Activated CD8-positive, alpha-beta memory T cell treated with anti-CD3 and anti-CD28 coated beads for 4 hours (primary cell): ENCODE measurements at places on chromosomes 11 and 22.

DNA sequence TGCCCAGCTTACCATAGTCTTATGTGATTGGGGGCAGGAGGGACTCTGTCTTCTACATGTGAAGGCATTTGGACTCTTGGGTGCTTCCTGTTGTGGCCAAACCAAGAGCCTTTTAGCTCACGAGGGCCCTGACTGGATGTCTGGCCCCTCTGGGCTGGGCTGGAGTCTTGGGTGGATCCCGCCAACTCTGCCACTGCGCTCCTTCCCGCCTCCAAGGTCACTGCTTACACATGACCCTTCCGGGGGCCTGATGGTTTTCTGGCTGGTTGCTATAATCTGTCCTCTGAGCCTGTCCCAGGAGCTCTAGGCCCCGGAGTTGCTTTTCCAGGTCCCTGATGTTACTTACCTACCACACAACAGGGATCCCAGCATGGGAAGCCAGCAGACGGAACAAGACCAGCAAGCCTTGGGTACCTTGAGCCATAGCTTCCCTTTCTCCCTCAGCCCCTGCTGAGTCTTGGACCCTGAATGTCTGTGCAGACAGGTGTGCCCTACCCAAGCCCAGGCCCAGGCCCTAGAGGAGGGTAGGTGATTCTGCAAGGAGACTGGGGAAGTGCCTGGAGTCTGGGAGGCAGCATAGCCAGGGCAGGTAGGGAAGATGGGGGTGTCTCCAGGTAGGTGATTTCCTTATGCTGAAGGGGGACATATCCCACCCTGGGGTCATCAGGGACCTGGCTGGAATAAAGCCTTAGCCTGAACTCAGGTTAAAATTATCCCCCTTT is 100.3 kb downstream of the TSPAN18 start:
- DNase-seq = no peak

DNA sequence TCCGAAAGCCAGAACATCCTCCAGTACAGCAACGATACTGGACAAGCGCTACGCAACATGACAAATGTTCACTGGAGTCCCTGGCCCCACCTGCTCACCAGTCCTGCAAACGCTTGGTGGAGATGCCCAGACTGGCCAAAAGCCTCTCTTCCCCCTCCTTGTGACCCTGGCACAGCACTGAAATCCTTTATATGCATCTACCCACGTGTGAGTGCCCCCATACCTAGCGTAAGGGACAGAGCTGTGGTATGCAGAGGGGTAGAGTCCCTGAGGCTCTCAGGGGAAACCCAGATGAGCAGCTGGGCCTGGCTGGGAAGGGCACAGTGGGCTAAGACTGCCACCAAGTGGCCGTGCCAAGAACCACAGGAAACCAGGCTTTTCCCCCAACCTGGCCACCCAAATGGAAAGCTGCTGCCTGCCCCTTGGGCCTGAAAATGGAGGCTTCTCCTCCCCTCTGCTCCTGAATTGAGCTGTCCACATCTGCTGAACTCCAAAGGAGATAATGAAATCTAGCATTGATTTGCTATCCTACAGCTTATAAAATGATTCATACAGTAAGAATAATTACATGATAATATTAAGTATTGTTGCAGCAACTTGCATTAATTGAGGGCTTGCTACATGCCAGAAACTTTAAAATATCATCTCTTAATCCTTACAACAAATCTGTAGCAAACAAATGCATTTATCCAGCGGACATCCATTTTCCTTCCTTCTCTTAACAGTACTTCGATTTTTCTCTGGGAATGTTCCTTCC is 24.8 kb upstream of the TTC12 start:
- DNase-seq = peak; percentile 11

GRCh38 chr22:17836992-17837742 is 62.9 kb upstream of the BID start:
- DNase-seq = no peak

GRCh38 chr11:106477776-106478175 is 400.3 kb downstream of the AASDHPPT start:
- no peak for DNase-seq

GRCh38 chr22:35070451-35071093 is 4.6 kb downstream of the ISX start:
- DNase-seq = no peak

DNA sequence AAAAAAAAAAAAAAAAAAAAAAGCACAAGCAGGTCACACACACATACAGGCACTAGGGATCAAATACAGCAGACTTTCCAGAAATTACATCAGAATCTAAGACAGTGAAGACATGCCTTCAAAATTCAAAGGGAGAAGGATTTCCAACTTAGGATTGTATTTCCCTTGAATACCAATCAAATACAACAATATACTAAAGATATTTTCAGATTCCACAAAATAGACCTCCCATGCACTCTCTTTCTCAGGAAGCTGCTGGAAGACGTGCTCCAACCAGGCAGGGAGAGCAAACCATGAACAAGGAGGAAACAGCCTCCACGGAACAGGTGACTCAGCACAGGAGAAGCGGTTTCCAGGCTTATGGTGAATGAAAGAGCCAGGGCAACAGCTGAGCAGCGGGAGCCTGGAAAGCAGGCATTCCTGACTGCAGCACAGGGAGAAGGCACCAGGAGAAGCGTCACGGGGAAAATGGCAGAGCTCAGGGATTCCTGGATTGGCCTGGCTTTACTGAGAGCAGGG is 32.0 kb downstream of the TMEM184B start:
- no peak for DNase-seq

DNA sequence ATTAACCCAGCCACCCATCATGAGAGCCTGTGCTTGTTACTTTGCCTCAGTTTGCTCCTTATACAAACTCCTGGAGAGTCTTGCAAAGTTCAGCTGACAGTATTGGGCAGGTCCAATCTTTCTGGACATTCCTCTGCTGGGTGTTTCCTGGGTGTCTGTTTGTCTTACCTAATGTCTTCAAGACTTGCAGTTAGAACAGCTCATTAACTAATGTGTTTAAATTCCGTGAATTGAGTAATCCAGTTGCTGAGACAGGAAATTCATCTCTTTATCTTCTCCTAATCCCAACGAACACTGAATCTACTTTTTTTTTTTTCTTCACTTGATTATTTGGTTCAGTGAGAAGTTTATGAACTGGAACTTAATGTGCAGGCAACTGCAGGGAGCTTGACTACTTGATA is 20.6 kb downstream of the BCO2 start:
- no peak for DNase-seq

DNA sequence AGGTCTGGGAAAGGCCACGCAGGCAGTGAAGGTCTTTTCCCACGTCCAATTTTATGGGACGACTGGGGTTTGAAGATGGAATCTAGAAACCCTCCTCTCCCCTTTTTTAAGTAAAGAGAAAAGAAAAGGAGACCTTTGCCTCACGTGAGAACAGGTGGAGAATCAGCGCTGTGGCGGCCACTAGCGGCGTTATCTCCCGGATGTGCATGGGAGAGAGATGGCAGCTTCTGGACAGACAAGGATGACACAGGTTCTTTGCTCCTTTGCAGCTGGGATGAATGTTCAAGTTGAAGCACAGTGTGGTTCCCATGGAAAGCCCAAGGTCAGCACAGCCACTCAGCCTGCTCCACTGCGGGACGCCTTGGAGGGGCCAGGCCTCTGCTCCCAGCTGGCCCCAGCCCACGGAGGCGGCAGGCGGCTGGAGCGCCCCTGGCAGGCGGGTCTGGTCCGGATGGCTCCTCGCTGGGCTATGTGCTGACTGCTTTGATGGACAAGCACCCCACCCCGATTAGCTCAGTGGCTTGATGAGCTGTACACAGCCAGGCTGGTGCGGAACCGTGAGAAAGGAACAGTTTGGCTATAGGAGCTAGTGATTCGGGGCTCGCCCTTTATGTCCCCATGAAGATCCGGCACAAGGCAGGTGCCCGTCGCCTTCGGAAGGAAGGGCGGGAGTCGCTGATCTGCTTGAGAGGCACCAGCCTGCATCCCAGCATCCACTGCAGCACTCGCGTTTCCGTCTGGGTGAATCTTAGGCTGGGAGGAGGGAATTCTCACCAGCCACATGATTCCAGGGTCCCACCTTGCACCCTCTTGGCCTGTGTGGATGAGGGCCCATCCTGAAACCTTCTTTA is 14.5 kb upstream of the BID start:
- no peak for DNase-seq

DNA sequence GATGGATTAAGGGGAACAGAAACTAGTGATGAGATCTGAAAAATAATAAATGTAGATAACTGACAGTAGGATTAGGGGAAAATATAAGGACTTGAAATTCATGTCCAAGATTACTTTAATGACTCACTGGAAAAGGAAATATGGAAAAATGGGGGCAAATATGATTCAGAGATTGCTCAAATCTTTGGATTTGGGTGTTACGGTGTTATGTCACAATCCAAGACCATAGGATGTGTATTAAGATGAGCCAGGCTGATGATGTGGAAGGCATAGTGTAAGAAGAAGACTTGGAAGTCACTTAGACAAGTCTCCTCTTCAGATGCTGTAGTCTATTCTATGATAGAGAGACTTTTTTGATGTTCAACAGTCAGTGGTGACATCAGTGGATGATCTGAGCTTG is 323.7 kb downstream of the LUZP2 start:
- no peak for DNase-seq

GRCh38 chr11:17015627-17016126 is 1.5 kb upstream of the PLEKHA7 start:
- DNase-seq = no peak

DNA sequence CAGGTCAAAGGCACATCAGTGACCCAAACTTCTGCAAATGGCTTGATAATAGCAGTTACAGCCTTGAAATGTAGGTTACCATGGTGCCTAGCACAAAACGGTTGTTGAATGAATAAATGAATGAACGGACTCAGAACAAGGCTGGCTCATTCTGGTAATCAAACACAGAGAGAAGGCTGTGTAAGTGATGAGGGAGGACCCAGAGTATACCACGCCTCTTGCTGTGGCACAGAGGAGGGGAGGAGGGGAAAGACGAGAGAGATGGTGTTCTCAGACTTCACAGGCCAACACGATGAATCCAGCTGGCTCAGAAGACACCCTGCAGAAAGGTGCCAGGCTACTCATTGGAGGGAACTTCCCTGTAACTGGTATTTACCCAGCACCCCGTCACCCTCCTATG is 38.3 kb downstream of the PC start:
- no peak for DNase-seq

DNA sequence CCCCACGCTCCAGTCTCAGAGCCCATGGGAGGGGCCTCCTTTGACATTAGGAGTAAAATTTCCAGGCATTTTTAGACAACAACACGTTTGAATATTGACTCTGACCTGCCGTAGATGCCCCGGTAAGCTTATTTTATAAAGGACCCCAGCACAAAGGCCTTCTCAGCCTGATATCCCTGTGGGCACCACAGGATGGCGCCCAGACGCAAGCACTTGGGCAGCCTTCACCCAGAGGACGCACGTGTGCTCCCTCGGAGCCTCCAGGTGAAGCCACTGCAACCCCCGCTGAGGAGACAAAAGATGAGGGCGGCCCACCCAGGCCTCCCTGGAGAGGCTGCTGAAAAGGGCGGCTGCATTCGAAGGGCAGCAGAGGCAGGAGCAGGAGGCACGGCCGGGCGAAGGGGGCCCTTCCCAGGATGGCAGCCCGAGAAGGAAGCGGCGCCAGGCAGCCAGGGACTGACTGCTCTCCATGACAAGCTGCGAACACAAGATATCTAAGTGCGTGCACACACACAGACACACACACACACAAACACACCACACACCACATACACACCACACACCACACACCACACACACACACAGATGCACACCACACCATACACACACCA is 15.2 kb upstream of the TH start:
- peak; percentile 14 for DNase-seq

DNA sequence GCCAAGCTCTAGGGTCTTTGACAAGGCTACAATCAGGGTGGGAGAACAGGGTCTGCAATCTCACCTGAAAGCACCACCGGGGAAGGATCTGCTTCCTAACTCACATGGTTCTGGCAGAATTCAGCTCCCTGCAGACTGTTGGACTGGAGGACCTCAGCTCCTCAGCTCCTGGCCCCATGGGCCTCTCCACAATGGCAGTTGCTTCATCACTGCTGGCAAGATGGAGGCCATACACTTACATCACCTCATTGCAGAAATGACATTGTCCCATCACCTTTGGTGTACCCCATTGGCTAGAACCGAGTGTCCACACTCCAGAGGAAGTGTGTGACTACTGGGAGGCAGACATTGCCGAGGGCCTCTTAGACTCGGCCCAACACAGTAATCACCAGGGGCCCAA is 20.9 kb upstream of the MPPED1 start:
- no peak for DNase-seq

GRCh38 chr11:111676878-111677585 is 74.8 kb downstream of the SIK2 start:
- no peak for DNase-seq

GRCh38 chr11:114116357-114116756 is 56.8 kb downstream of the ZBTB16 start:
- DNase-seq = no peak

- DNase-seq = no peak
These were observed 9.0 kb upstream of the KCNQ1OT1 start for GRCh38 chr11:2708757-2709281.

- no peak for DNase-seq
These were observed 93.6 kb downstream of the RPL27A start for GRCh38 chr11:8776209-8776608.
